Hematopoietic multipotent progenitor cell treated with erythropoietin and hydrocortisone succinate and interleukin-3 and kit ligand, for 4 days (in vitro differentiated cells): ENCODE measurements at places on chromosomes 5 and 9.

DNA sequence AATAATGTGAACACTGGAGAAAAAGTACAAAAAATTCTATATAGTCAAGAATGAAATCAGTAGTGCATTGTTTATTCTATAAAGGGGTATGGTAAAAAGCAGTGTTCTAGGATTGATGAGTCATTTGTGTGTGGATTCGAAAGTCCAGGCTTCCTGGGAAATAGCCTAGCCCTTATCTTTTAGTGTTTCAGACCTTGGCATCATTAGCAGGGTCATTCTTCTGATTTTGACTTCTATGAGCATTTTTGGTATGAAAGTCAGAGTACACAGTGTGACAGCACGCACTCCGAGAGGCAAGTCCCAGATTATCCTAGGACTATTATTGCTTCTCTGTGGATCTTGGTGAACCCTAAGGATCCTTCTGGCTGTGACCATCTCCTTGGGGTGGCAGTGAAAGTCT lies 16.9 kb downstream of the PCSK5 start:
- DNase-seq, result no peak

DNA sequence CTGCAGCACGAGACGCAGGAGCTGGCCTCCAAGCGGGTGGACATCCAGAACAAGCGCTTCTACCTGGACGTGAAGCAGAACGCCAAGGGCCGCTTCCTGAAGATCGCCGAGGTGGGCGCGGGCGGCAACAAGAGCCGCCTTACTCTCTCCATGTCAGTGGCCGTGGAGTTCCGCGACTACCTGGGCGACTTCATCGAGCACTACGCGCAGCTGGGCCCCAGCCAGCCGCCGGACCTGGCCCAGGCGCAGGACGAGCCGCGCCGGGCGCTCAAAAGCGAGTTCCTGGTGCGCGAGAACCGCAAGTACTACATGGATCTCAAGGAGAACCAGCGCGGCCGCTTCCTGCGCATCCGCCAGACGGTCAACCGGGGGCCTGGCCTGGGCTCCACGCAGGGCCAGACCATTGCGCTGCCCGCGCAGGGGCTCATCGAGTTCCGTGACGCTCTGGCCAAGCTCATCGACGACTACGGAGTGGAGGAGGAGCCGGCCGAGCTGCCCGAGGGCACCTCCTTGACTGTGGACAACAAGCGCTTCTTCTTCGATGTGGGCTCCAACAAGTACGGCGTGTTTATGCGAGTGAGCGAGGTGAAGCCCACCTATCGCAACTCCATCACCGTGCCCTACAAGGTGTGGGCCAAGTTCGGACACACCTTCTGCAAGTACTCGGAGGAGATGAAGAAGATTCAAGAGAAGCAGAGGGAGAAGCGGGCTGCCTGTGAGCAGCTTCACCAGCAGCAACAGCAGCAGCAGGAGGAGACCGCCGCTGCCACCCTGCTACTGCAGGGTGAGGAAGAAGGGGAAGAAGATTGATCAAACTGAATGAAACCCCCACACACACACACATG lies 654 bp downstream of the PURA start:
- DNase-seq, result peak; percentile 73

DNA sequence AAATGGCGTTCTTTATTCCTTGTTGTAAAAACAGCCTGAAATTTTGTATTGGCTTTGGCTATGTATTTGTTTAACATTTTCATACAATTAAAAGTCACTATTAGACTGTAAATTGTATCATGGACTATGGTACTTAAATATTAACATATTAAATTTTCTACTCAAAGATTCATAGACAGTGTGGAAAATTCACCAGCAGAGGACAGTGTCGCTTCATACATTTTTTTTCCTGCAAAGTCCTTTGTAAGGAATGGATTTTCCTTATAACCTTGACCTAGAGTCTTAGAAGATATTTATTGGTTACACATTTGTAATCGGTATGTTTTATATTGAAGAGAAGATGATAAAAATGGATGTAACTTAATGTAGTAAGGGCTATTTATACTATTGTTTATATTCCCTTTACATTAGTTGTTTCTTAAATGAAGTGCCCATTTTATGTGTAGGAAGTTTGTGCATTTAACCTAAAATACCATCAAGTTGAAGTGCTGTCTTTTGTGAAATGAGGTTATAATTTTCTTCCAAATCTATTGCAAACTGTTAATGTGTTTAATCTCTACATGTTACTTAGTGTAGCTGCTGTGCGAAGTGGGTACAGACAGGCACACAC lies 150.1 kb downstream of the KDM4C start:
- peak; percentile 69 for DNase-seq

DNA sequence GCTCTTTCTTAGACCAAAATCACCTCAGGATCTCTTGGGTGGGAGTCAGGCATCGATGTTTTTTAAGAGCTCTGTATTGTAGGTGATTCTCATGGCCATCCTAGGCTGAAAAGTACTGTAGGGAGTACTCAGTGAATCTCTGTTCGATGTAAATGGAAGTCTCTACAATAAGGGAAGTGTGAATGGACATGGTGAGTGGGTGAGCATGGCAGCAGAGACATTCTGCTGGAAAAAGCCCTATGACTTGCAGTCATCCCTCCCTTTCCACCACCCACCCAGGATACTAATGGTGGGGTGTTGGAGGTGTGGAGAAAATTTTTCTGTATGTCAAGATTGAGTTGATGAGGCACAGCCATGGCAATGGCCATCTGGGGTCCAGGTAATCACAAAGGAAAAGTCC lies 30.9 kb downstream of the ZNF366 start:
- DNase-seq, result no peak

DNA sequence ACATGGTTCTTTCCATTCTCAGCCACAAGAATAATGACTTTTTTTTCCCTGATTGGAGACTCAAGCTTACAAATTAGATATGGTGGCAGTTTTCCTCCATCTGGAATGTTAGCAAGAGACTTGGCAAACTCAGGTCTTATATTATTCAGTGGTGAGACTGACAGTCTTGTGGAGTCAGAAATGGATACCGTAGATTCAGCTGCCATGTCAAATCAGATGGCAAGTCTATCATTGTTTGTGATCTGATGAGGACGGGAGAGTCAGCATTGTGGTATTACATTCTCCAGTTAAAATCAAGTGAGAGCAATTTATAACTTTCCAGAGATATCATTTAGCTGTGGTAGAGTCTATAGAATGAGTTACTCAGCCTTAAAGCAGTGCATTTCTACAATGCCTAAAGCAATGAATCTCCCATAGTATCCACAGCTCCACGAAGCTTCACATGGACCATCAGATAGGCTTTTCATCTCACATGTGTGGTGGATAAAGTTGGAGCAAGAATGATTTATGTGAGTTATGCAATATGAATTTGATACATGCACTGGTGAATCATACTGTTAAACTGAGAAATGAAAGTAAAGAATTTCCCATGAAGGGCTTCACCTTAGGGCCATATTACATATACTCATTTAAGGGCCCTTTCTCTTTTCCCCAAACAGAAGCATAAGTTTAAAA lies 430.6 kb downstream of the ZNF608 start:
- no peak for DNase-seq

GRCh38 chr9:116899337-116900006 lies 212.4 kb downstream of the TRIM32 start:
- no peak for DNase-seq

- no peak for DNase-seq
Observed at GRCh38 chr9:38094165-38094564, 25.1 kb upstream of the SHB start.

DNA sequence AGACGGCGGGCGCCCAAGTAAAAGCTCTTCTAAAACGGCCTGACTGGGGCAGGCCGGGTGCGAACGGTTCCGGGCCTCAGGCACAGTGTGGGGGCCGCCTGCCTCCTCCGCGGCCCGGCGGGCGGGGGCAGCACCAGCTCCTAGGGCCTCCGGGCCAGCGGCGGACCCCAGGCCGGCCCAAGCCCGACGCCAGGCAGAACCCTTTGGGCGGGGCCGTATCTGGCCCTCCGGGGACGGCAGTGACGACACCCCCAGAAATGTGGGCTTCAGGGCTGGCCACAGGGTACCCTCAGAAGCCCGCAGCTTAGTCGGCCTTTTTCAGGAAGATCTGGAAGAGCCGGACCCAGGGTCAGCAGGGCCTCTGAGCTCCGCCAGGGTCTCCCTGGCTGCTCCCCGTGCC lies 4.0 kb downstream of the LTC4S start:
- DNase-seq, result no peak

GRCh38 chr9:14482856-14483255 lies 168.9 kb upstream of the NFIB start:
- no peak for DNase-seq

- peak; percentile 96 for DNase-seq
Observed at GRCh38 chr9:113397203-113397631, 3.9 kb downstream of the ALAD start.

DNA sequence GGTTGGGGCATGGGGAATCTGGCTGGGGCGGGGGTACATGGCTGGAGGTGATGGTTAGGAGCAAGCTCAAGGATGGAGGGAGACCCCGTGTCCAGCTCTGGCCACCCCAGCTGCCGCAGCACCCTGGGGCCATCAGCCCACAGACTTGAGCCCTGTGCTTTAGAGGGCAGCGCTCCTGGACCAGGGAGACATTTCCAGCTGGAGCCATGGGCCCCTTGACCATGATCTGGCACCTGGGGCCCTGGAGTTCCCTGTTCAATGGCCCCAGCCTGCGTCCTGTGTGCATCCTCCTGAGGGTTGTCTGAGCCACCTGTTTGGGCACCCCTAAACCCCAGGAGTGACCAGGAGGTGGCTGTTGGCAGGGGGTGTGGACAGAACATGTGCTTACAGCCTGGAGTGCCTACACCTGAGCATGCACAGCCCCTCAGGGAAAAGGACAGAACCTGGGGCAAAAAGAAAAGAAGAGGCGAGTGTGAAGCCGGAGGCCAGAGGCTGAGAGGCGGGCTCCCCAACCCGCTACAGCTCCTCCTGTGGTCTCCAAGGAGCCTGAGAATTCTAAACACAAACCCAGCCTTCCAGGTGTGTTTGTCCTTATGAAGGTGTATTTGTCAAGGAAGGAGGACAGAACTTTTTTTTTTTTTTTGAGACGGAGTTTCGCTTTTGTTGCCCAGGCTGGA lies 126.7 kb downstream of the C9orf50 start:
- no peak for DNase-seq

GRCh38 chr5:80072103-80073073 lies 37.2 kb downstream of the THBS4 start:
- no peak for DNase-seq

DNA sequence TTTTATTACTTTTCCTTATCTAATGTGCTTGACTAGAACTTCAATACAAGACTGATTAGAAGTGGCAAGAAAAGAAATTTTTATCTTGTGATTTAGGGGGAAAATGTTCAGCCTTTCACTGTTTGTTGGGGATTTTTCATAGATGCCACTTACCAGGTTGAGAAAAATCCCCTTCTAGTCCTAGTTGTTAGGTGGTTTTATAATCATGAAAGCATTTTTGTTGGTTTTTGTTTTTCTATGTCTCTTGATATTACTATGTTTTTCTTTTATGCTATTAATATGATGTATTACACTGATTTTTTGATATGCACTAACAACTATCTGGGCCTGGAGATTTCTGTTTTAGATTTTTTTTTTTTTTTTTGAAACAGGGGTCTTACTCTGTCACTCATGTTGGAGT lies 134.0 kb downstream of the PARP8 start:
- DNase-seq, result no peak

DNA sequence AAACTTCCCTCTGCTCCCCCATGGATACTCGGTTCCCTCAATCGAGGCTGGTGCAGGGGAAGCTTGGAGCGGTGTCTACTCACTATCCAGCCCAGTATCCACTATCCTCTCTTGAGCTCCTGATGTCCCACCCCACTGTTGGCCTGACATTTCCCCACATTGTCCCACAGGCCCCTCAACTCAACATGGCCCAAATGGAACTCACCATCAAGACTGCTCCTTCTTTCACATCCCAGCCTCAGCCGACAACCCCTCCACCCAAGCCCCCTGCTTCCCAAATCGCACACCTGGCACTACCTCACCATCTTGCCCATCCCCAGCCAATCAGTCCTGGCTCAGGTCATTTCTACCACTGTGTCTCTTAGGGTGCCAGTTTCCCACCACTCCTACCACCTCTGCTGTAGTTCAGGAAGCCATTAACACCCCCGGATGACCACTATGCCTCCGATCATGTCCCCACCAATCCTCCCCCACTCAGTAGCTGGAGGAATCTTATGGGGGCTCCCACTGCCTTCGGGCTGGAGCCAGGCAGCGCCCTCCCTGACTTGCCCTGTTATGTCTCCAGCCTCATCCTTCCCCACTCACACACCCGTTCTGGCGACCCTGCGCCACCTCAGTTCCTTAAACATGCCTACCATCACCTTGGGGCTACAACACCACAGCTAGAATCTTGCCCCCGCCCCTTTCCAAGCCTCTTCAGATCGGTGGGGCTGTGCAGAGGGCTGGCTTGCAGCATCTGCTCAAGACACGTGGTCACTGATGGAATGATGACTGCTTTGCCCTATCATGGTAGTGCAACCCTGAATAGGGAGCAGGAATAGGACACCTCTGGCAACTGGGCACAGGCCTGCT lies 273.6 kb downstream of the FSTL4 start:
- no peak for DNase-seq

- DNase-seq, result no peak
Observed at GRCh38 chr5:95044096-95044495, 240.8 kb downstream of the MCTP1 start.

GRCh38 chr5:6822556-6823343 lies 109.5 kb downstream of the TENT4A start:
- DNase-seq, result no peak

DNA sequence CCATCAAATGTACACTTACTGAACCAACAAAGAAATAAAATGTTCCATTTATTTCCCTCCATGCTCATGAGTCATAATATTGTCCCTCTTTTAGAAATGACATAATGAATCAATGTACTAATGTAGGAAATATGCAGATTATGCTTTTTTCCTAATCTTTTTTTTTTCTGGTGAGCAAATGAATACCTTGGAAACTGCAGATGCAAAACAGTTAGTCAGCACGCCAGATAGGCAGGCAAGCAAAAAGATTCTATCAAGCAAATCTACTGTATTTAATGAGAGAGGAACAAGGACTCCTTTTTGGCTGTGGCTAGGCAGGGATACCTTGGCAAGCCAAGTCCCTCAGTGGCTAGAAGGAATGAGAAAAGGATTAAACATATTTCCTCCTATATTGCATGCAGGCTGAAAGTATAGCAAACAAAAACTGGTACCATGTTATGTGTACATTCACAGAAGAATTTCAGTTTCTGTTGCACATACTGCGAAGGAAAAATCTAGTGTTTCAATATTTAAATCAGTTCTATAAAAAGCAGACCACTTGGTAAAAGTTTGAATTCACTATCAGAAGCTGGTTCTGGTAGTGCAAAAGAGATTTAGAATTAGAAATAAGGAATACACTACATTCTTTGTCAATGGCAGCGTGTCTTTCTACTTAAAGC lies 605.4 kb downstream of the TLE1 start:
- DNase-seq, result no peak

DNA sequence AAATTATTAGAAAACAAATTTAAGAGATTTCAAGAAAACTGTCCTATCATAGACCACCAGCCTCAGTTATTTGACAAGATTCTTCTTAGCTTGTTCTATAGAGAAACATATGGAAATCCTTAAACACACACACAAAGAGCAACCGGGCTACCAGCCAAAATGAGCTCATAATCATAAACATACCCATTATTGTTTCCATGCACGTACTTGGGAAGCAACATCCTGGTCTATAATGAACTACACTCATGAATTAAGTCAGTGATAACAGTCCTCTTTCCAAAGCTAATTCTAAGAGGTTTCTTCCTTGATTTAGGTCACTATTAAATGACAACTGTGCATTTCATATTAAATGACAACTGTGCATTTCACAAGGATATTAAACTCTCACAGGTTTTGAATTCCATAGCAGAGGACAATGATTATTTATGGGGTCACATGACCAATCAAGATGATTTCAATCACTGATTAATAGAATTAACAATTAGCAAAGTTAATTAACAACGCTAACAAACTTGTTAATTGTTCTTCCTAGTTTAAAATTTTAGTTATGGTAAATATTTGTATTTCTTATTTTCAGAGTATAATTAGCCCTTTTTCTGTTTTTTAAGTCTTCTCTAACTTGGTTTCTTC lies 77.0 kb downstream of the OXCT1 start:
- DNase-seq, result no peak
